Stimulated activated CD8-positive, alpha-beta memory T cell treated with anti-CD3 and anti-CD28 coated beads, Interleukin-4, amount 100 ng/mL, for 1 hour (primary cell): ENCODE measurements at places on chromosomes 4 and X.

GRCh38 chrX:52363247-52363883 lies 5.5 kb upstream of the XAGE2 start:
- no peak for DNase-seq

DNA sequence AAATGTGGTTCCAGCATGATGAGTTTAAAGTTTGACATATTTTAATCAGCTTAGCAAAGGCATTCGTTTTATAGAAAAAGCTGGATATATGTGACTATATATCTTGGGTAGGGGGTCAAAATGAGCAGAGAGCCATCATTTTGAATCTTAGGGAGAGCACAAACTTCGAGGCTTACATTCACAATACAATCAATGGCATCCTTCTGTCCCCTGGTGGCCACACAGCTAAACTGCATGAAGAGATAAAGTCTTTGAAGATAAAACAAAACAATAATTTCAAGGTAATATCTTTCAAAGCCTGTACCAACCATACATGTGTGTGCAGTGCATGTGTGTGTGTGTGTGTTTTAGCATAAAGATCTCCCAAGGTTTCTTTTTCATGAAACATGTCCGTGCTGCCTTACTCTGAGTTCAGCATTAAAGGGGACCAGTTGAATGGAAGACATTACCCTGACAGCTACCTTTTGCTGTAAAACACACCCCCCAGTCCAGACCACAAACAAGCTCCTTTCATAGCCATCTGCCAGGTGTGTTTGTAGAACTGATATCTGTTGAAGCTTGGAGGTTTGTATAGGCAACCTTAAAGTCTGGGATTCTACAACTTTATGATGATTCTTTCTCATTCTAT lies 22.0 kb downstream of the DYNLT3 start:
- peak; percentile 22 for DNase-seq

- DNase-seq: no peak
Observed at GRCh38 chrX:150525061-150525919, 43.1 kb upstream of the MTM1 start.

DNA sequence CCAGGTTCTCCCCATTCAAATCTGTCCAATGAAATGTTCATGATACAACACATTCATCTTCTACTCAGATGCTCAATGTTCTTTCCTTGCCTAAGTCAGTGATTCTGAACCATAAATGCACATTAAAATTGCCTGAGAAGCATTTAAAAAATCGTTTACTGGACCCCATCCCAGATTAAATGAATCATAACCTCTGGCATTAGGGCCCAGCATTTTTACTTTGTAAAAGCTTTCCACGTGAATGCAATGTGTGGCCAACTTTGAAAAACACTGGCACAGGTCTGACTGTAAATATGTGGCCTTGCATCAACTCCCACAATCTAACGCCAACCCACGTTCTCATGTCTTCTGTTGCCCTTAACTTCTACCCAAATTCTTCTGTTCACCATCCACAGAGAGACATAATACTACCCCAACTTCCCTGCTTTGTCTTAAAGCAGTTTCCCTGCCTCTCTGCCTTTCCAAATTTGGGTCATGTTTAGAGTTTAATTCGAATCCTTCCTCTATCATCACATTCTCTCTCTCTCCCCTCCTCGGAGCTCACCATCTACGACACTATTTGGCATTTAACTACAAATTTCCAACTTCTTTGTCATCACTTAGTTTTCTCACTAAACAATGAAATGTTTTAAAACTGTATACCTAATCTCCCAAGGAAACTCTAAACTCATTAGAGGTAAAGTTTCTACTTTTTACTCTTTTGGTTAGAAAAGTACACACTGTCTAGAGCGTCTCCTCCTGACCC lies 78.7 kb downstream of the PRKG2 start:
- DNase-seq: no peak

DNA sequence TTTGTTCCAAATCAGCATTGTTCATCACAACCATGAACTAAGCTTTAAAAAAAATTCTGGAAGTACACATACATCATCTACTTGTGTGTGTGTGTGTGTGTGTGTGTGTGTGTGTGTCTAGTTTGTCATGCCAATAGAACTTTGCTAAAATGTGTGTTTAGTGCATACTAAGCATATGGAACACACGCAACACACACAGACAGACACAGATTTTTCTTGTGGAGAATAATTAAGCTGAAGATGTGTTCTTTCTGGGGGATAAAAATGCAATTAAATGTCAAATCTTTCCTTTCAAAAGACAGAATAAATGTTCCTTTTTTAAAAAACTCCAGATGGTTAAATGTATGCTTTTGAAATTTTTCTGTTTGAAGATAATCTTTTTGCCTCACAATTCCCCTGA lies 530.4 kb upstream of the INTU start:
- no peak for DNase-seq

GRCh38 chr4:25914670-25915352 lies 791 bp downstream of the SMIM20 start:
- no peak for DNase-seq

- no peak for DNase-seq
Observed at GRCh38 chrX:29382811-29383210, 795.6 kb downstream of the IL1RAPL1 start.

- no peak for DNase-seq
Observed at GRCh38 chrX:39162322-39162735, 361.1 kb downstream of the MID1IP1 start.

- no peak for DNase-seq
Observed at GRCh38 chr4:87092389-87093141, 127.9 kb downstream of the KLHL8 start.

DNA sequence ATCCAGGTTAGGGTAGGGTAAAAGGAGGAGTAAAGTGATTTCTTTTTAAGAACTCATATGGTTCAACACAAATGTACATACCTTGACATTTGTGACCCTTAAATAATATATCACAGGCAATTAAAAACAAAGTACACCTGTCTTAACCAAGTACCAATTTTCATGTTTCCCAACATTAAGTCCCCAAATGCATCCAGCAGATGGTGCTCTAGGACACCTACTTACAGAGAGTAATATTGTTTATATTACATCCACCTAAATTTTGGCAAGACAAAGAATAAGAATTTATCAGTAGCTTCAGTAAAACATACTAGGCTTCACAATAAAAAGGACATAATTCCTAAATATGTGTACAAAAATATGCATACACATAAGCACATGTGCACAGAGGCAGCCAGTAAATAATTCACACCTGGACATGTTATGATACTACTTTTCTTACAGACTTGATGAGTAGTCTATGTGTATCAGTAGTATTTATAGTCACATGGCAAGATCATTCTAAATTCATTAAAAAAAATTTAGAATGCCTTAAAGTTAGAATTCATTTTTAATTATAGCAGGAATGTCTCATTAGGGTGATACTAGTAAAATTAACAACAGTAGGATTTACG lies 219.7 kb downstream of the DCLK2 start:
- no peak for DNase-seq

DNA sequence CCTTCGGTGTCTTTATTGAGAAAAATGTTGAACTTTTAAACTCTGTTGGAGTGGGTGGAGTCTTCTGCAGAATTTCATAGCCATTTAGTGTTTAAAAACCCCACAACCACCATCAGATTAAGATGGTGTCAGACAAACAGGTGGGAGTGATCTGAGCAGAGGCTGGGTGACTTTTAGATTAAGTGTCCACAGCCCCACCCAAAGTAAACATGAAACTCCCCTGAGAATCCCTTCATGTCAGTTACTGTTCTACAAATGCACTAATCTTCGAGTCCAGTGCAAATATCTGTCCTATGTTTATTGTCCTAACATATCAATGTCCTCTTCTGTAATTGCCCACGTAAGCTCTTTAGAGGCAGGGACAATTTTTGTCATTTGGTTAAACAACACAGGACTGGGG lies 175.6 kb upstream of the RBPJ start:
- DNase-seq: no peak

- DNase-seq: no peak
Observed at GRCh38 chr4:87543835-87544461, 14.8 kb upstream of the SPARCL1 start.

DNA sequence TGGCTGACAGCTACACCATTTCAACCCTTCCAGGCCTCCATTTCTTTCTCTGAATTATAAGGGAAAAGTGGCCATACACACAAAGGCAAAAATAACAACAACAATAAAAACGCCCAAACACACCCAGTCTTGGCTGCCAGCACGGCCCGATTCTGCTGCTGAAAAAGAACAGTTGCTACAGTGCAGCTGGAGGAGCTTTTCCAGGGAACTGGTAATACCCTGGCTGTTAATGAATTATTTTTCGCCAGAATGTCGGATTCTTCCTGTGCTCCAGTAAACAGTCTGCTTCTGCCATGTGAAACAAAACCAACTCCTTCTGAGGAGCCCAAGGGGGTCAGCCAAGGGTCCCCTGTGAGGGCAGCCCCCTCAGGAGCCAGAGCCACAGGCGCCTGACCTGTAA lies 6.6 kb downstream of the RAI2 start:
- no peak for DNase-seq

DNA sequence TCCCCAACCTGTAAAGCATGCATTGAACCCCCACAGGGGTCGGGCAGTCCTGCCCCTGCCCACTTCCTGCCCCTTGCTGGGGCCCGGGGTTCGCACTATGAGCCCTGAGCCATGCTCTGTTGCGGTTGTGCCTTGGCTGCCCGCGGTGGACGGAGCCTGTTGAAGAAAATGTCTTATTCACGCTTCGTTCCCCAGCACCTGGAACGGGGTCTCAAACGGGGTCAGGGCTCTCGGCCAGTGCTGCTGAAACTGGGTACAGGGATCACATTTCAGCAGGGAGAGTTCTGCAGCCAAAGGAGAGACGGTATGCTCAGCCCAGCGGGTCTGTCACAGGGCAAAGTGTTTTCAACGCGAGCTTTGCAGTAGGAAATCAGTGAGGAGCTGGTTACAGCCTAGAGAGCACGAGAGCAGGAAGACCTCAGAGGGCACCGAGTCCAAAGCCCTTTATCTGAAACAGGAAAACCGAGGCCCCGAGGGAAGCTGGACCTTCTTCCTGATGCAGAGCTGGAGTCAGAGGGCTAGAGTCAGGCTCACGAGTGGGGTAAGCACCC lies 46.3 kb upstream of the AFAP1 start:
- DNase-seq: no peak

DNA sequence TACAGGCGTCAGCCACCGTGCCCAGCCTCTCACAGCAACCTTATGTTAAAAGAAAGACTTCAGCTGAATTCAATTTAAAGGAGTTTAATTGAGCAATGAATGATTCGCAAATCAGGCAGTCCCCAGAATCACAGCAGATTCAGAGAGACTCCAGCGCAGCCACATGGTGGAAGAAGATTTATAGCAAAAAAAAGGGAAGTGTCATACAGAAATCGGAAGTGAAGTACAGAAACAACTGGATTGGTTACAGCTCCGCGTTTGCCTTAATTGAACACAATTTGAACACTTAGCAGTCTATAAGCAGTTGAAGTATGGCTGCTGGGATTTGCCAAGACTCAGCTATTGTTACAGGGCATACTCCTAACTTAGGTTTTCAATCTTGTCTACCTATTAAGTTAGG lies 19.8 kb downstream of the CENPVL3 start:
- DNase-seq: no peak

- no peak for DNase-seq
Observed at GRCh38 chr4:149116806-149117205, 674.6 kb upstream of the NR3C2 start.

DNA sequence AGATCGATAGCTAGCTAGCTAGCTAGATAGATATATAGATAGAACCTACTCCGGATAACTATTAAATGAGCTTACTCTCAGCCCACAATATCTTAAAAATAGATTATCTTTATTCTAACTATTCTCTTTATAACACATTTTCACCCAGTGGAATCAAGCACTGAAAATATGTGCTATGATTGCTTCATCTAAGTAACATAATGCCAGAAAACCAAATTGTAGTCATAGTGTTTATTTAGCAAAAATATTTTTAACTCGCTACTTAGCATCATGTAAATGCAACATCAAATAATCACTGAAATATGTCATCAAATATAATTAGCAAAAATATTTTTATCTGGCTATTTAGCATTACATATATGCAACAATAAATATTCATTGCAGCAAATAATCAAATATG lies 1.5 kb downstream of the TMEM156 start:
- DNase-seq: no peak

- DNase-seq: no peak
Observed at GRCh38 chrX:47862680-47863079, 26.0 kb downstream of the ZNF81 start.

DNA sequence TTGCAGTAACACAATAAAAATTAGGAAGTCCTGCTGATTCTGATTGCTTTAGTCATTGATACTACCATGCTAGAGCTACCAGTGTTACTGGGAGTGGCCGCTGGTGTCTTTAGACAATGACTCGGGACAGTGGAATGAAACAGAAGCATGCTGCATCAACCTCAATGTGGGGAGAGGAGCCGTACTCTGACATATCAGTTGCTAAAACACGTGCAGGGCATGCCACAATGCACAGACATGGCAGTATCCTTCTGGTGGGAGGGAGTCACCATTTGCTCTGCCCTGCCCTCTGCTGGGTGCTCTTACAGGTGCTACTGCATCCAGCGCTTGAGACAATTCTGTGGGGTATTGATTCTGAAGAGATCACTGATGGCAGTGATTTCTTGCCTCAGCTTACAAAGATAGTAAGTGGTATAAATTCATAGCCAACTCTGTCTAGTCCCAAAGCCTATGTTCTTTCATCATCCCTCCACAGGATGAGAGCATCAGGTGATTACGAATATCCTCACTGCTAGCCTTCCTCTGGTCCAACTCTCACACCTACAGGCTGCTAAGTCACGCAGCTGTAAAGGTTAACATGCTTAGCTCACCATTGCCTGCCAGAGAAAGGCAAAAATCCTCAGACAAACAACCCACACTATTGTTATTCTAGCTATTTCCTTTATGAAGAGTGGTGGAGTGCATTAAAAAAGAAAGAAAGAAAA lies 43.7 kb downstream of the NSG1 start:
- DNase-seq: no peak

DNA sequence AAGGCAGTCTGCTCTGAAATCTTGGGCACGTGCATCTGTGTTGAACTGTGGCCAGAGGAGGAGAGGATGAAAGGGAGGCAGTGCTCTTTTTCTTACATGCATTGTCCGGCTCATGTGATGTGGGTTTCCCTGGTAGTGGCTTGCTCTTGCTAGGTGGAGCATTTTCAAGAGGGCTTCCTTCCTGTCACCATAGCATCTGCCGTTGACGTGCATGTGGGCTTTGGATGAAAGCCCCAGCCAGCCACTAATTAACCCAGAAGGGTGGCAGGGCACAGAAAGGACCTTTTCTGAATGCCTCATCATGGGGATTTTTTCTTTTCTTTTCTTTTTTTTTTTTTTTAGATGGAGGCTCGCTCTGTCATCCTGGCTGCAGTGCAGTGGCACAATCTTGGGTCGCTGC lies 121.3 kb downstream of the GPR143 start:
- DNase-seq: peak; percentile 3

- no peak for DNase-seq
Observed at GRCh38 chr4:8534129-8534528, 46.1 kb upstream of the GPR78 start.

- no peak for DNase-seq
Observed at GRCh38 chr4:174528226-174528625, 5.9 kb upstream of the HPGD start.

DNA sequence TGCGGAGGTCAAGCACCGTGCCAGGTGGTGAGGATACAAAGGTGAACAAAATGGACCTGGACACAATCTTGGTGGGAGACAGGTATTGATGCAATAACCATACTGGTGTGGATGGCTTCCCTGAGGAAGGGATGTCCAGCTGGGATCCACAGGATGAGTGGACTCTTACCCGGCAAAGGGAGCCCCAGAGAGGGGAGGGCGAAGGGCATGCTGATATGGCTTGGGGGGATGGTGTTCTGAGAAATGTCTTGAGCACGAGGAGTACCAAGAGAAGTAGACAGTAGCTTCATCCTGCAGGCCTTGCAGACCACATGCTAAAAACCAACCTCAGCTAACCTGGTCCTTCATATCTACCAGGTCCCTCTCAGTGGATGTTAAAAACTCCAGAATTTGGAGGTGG lies 220.8 kb downstream of the NWD2 start:
- DNase-seq: no peak
